ENCODE measurements at places on chromosomes 1 and 21.

DNA sequence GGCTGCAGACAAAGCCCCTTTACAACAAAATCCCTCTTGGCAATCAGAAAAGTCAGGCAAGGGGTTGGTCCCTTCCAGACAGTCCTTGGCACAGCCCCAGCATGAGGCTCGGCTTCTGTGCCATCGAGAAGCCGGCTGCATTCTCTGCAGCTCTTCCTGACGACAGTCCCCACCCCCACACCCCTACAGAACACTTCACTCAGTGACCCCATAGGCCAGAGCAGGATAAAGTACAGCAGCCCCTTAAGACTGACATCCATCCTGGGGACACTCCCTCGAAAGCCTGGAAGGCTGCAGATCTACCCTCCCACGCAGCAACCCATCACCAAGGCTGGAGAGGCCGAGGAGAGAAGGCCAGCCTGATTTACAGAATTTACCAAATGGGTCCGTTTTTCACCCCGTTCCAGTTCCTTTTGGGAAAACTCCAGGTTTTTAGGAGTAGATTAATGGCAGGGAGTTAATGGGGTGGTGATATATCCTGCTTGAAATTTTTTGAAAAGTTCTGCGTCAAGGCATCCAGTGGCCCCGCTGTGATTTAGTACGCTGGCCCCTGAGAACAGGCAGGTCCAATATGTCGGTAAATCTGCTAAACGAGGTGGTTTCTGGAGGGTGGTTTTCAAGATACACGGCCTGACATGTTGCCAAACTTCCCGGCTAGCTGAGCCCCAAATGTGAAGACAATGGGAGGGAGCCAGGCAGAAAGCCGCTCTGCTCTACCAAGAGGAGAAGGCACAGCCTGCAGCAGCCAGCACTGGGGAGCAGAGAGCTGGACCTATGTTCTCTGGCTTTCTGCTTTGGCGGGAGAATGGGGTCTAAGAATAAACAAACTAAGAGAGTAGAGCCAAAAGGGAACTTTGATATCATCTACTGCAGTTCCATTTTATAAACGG lies 81.7 kb downstream of the SSBP3 start:
- no peak for DNase-seq

DNA sequence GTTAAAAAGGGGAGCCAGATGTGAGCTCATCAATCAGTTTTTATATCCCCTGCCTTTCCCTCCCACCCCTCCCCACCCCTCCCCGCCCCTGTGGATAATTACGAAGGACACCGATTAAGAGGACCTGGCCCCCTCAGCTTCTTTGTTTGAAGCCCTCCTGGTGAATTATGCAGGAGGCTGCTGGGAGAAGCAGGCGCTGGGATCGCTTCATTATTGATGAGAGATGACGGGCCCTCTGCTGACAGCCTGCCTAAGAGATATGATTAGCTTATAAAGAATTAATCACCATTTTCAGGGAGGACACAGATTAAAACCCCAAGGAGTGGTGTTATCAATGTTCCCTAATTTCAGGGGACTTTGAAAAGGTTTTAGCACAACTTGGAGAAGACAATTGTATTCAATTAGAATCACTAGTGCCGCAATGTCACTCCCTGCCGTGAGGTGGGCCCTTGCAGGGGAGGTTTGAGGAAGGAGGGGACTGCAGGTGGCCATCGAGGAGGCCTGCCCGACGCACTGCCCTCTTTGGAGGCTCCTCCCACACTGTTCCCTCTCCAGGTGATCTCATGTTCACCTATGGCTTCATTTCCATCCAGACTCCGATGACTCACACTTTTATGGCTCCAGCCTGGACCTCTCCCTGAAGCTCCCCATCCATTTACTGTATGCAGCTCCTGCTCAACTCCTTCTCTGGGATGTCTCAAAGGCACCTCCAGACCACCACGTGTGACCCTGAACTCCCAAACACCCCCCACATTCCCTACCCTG lies 67.0 kb upstream of the KLHDC7A start:
- DNase-seq, result no peak

GRCh38 chr1:8427493-8427892 lies 109.6 kb downstream of the SLC45A1 start:
- DNase-seq, result peak; percentile 83

DNA sequence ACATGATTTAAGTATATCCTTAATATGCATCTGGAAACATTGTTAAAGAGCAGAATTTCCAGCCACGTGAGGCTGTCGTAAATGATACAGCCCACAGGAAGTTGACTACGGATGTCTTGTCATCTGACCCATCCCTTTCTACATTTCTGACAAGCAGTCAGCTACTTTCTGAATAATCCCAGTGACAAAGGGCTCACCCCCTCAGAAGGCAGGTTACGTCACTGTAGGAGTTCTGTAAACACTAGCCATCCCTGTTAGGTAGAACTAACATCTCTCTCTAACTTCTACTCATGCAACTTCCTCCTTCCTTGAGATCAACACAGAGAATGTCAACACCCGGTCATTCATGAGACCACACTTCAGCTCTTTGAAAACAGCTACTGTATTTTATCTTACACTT lies 259.2 kb downstream of the GREM2 start:
- no peak for DNase-seq

DNA sequence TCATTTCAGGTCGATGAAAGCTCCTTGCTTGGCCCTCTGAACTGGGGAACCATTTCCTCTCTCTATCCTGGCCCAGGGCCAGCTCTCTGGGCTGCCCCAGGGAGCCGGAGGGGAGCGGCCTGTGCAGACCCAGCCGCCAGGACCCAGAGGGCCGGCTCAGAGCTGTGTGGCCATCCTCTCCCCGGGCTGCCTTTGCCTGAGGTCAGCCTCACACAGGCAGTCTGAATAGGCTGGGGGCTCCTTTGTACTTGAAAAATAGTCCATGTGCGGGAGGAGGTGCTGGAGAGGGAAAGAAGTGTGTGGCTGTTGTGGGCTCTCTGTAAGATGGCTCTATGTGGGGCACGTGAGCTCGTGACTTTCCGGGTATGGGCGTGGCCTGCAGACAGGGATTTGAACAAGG lies 275.1 kb upstream of the VAMP3 start:
- DNase-seq, result no peak

DNA sequence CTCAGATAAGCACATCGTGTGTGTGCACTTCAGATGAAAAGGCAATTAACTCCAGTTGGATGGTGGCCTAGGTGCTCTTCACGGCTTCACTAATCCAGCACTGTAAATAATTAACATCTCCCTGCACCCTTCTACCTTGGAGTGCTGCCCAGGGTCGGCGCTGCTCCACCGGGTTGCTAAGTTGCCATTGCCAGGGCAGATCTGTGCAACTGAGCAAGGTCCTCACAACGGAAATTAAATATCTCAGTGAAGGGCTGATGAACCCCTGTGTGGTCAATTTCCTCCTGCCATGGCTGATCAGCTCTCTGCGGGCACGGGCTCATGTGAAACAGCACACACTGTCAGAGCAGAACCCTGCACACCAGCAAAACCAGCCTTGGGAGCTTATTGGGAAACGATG lies 63.2 kb downstream of the SYDE2 start:
- no peak for DNase-seq

DNA sequence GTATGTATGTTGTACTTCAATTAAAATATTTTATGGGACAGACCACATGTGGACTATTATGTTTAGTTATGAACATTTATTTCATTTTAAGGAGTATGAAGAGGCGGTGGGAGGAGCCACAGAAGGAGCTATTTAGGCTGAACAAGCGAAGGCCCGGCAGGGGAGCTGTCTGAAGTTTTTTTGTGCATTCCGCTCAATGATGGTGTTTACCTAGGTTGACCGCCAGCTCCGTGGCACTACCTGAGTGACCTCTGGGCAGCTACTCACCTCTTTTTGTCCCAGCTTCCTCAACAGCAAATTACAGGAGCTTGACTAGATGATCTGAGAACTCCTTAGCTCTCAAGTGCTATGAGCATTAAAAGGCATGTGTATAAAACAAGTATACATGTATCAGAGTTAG lies 32.7 kb upstream of the C1orf198 start:
- DNase-seq, result no peak

GRCh38 chr21:34345091-34345871 lies 18.5 kb upstream of the KCNE2 start:
- no peak for DNase-seq

GRCh38 chr1:235151033-235151432 lies 10.0 kb downstream of the RBM34 start:
- DNase-seq, result no peak

DNA sequence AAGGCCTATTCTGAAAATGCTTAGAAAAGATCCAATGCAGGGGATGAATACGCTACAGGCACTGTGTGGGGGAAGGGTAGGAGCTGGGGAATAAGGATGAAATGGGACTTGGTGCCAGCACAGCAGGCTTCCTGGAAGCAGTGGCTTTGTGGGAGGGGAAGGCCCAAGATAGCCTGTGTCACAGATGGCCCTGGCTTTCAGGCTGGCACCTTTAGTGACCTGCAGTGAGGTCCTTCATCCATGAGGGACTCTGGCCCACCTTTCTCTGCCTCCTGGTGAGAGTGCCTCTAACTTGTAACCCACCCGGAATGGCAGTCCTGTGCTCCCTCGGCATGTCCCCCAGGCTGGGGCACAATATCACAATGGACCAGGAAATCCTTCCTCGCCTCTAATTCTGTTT lies 919 bp downstream of the CHI3L1 start:
- DNase-seq, result no peak

DNA sequence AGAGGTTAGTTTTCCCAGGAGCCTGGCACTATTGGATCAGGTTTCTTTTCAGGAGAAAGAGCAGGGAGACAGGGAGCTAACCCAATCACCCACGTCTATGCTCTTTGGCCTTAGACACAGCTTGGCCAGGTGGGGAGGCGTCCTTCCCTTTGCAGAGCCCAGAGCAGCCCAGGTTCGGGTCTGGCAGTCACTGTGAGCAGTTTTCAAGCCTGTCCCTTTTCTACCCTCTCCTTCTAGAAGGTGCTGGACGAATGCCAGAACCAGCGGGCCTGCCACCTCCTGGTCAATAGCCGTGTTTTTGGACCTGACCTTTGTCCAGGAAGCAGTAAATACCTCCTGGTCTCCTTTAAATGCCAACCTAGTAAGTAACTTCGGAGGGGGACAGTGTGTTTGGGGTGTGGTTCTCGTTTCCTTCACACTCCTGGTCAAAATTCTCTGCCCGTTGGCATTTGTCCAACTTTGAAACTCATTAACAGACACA lies 44.9 kb downstream of the EVA1C start:
- no peak for DNase-seq

GRCh38 chr21:41840880-41841279 lies 38.3 kb downstream of the PRDM15 start:
- no peak for DNase-seq

GRCh38 chr1:168476588-168477385 lies 67.0 kb downstream of the XCL2 start:
- no peak for DNase-seq

- no peak for DNase-seq
Observed at GRCh38 chr1:201310986-201311355, 27.7 kb downstream of the PKP1 start.

- DNase-seq, result no peak
Observed at GRCh38 chr1:119101563-119101962, 38.9 kb downstream of the WARS2 start.

- no peak for DNase-seq
Observed at GRCh38 chr1:2934642-2935081, 86.6 kb upstream of the ACTRT2 start.

- DNase-seq, result no peak
Observed at GRCh38 chr1:119040906-119041305, 52.8 kb upstream of the TBX15 start.

- no peak for DNase-seq
Observed at GRCh38 chr1:82321794-82322193, 521.1 kb downstream of the ADGRL2 start.

DNA sequence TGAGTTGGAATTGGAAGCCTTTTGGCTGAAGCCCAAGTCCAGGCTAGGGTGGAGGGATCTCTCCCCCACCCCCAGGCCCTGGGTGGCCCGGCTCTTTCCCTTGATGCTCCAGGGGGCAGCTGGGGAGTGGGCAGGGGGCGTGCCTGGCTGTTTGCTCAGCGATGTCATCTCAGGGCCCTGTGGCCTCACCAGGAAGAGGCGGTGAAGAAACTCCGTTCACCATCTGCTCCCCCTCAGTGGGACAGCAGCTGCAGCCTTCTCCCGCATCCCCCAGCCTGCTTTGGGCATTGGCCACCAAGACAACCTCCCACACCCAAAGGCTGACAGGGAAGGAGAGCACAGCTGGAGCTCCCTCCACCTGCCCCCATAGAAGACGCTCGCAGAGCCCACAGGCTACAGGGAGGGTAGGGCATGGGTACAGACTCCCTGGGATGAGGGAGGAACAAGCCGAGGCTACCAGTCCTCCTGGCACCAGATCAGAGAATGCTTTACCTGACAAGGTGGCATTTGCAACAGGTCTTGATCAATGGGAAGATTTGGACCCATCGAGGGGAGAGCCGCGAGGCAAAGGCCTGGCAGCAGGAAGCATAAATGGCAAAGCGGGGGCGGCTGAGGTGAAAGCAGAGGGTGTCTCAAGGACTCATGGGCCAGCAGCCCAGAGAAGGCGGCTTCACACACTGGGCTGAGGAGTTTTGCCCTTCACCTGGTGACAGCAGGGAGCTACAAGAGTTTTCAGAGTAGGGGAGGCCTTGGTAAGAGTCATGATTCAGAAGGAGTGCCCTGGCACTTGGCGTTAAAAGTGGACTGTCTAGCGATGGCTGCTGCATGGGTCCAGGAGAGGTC lies 6.5 kb upstream of the GUCA2A start:
- no peak for DNase-seq

GRCh38 chr1:234841710-234842231 lies 231.8 kb upstream of the IRF2BP2 start:
- DNase-seq, result peak; percentile 64

DNA sequence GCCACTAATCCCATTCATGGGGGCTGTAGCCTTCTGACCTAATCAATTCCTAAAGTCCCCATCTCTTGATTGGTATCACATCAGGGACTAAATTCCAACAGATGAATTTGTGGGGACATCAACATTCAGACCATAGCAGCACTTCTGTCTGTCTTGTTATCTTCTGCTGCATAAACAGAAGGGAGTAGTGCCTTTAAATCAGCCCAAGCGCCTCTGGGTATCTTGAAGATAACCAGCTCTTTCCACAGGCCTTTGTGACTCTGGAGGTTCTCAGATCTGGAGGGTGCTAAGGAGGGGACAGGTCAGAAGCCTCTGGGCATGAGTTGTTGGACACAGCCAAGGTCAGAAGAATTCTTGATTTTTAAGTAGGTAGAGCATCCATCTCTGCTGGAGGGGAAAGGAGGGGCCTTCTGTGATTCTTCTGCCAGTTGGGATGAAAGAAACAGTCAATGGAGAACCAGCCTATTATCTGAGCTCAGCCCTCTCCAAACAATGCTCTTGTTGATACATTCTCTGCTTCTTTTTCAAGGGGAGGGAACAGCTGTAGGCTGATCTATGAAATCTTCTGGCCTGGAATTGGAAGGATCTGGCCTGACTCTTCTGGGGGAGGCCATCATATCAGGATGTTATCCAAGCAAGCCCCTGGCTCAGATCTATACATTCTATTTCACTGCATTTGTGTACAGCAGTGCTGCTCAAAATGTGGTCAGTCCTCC lies 31.3 kb upstream of the LRIG2 start:
- no peak for DNase-seq

DNA sequence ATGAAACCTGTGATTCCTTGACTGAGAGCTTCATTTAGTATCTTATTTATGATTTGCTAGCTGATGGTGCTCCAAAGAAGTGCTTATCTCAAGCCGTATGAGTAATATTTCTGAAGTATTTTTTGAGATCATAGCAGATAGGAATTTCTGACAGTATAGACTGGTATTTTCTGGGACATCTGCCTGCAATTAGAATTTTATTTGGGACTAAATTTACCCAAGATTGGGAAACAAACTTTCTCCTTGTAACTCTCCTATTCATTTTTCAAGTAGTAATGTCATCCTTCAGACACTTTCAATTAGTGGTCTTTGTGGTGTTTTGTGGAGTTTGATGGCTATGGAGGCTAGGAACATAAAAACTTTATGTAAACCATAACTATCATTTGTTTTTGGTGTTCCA lies 597.2 kb upstream of the ZP4 start:
- DNase-seq, result no peak

All from GM13977 (cell line).